ENCODE measurements at places on chromosomes 5 and 9.

- no peak for DNase-seq
Measured at GRCh38 chr9:78479441-78479840, 182.5 kb downstream of the PSAT1 start.

GRCh38 chr5:25544652-25545249 is 900.0 kb upstream of the CDH10 start:
- no peak for DNase-seq

- no peak for DNase-seq
Measured at GRCh38 chr9:6024035-6024554, 8.7 kb upstream of the RANBP6 start.

- DNase-seq, result no peak
Measured at GRCh38 chr9:10366171-10366779, 246.5 kb downstream of the PTPRD start.

DNA sequence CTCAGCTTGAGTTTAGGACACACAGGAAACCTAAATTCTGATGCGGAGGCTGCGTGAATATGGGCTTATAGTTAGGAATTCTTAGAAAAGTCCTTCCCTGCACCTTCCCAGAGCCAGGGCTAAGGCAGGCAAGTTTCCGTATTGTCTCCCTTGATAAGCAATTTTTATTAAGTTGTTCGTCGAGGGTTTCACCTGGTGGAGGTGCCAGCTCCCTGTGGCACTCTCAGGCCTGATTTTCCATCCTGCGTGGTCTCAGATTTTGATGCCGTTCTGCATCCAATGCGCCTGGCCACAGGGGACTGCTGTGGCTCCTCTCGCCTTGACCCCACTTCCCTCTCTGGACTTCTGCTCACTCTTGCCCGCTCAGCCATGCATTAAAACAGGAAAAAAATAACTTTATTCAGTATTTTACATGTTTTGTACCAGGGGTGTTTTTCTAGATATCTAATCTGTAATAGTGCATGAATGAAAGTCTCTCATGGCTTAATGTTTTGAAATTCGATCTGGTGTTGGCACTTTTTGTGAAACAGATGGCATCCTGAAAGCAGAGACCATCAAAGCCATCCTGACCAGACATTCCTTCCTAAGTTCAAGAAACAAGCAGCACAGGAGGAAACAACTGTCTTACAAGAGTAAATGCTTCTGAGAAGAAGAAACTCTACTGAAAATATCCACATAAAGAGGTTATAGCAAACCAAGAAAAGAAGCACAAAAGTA is 50.7 kb downstream of the TRIP13 start:
- no peak for DNase-seq

GRCh38 chr5:77163453-77163852 is 47.0 kb upstream of the PDE8B start:
- no peak for DNase-seq

DNA sequence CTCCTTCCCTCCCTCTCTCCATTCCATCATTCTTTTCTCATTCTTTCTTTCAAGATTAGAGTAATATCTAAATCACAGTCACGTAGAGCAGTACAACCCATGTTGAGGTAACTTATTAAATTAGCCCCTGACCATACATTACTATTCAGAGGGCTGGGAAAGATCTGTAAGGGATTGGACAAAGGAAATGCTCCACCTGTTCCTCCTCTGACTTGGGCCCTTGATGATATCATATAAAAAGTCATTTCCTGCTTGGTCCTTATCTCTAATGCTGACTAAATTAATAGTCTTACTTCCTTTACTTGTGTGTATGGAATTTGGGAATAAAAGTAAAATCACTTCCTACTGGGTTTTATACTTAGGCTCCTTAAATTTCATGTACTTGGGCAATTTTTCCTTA is 40.8 kb downstream of the SNX18 start:
- DNase-seq, result no peak

GRCh38 chr5:128002425-128002824 is 81.1 kb upstream of the SLC12A2 start:
- DNase-seq, result no peak

DNA sequence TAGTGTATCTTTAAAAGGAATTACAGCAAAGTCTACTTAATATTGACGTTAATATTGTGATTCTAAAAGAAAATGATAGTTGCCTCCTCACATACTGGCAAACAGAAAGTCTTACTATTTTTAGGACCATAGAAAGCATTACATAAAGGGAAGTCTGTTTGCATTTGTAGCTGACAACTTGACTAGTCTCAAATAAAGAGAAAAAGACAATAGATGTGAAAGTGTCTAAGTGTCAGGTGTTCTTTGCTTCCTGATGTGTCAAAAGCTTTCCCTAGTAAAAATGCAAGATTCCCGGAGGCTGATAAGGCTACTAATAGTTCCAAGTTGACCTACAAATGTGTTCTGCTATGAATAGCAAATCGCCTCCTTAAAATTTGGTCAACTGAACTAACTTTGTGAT is 259.7 kb downstream of the CDH10 start:
- DNase-seq, result no peak

DNA sequence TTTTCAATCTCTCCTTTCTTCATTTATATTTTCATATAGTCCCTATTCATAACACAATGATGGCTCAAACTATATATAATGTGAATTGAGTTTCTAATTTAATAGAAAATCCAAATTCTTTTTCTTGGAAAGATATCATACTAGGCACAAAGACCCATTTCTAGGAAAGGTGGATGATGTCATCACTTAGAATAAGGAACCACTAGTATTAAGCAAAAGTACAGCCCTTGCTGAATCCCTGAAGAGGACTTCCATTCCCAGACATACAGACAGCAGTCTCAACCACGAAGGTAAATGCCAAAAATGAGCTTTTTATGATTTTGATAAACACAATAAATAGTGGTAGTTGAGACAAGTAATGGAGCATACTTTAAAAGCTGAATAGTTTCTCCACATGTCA is 210.0 kb downstream of the FBN2 start:
- no peak for DNase-seq

DNA sequence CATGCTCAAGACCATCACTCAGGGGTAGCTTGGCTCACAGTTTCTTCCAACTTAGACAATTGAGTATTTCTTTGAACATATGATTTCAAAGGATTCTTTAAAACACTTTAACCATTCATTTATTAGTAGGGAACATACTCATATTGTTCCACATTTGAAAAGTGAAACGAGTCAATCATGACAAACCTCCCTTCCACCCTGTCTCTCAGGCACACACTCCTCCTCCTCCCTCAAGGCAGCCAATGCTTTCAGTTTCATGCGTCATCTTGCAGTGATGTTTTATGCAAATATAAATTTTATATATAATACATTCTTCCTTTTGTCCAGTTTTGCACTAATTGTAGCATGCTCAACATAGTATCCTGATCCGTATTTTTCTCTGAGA is 126.0 kb upstream of the BOD1 start:
- no peak for DNase-seq

DNA sequence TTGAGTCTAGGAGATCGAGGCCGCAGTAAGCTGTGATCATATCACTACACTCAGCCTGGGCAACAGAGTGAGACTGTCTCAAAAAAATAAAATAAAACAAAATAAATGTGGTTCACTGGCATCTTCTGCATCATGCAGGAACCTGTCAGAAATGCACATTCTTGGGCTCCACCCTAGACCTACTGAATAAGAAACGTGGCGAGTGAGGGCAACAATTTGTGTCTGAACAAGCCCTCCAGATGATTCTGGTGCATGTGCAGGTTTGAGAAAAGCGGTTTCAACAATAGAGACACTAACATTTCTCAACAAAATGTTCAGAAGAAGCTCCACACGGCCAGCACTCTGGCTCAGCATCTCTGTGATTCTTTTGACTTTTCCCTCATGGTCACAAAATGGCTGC is 42.8 kb upstream of the CPEB4 start:
- DNase-seq, result no peak

All from activated CD4-positive, alpha-beta T cell treated with anti-CD3 and anti-CD28 coated beads, Interleukin-2, amount 50 U/mL, for 24 hours (primary cell).